ENCODE measurements at places on chromosomes 1 and 21. TPM values are rescaled to one million over a fixed set of nuclear protein-coding genes. Genes with fewer than 3 reads are reported as not detected.

DNA sequence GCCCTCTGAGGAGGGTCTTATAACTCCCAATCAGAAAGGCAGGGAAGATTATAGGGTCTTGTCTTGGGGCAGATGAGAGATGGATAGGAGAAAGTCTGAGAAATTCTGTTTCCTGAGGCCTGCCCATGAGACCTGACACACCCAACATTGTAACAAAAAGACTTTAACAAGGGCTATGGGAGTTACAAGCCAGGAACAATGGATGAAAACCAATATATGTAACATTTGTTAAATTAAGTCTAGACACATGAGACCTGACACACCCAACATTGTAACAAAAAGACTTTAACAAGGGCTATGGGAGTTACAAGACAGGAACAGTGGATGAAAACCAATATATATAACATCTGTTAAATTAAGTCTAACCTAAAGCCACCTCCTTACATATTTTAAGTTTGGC, 21.8 kb downstream of the NRDC start:
- no peak for DNase-seq

DNA sequence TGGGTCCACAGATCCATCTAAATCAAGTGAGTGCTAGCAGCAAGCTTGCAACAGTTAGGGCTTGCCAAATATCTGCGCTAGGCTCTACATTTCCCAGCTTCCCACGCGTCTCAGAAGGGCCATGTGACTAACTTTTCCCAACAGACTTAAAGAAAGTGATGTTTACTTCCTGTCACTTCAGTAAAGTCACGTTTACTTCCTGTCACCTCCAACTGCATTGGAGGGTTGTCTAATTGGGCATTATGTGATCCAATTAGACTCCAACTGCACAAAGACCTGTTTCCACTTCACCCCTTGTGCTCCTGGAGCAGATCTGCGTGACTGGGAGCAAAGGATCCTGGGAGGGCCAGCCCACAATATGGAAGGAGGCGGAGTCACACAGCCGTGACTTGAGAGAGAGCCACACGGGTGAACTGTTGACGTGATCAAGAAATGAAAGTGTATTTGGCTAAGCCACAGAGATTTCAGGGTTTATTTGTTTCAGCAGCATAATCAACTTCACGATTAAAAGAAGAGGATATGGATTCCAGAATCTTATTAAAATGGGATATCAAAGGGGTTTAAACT, 77.7 kb downstream of the CYYR1 start:
- no peak for DNase-seq

DNA sequence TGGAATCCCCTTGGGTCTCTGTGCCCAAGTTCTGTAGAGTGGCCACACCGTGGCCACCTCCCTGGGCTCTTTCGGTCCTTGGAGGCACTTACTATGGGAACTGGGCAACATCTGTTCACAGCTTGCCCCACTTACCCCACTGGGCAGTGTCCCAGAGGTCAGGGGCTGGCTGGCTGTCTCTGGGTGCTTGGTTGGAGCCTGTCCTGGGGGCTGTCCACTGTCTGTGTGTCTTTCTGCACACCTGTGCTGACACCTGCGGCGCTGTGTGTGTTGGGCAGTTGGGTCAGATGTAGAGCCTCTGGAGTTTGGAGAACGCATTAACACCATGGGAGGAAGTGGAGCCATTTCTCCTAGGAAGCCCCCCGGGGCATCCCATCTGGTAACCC, 1.3 kb upstream of the TMEM54 start:
- no peak for DNase-seq

GRCh38 chr1:183319606-183320005, 98.6 kb downstream of the NMNAT2 start:
- DNase-seq: no peak

DNA sequence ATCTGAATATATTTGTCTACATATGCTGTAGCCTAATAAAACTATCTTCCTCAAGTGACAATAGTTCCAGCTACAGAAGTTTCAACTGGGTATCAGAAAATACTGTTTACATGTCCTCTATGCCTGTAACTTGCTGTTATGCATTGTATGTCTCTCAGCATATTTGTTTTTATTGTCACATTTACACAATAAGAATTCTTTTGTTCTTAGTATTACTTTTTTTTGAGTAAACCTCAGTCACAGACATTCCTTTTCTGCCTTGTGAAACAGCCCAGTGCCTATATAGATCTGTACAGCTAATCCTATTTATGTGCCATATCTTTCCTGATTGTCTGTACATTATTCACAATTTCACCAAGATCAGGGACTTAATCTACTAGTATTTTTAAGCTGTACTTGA, 565.2 kb downstream of the NEGR1 start:
- no peak for DNase-seq

DNA sequence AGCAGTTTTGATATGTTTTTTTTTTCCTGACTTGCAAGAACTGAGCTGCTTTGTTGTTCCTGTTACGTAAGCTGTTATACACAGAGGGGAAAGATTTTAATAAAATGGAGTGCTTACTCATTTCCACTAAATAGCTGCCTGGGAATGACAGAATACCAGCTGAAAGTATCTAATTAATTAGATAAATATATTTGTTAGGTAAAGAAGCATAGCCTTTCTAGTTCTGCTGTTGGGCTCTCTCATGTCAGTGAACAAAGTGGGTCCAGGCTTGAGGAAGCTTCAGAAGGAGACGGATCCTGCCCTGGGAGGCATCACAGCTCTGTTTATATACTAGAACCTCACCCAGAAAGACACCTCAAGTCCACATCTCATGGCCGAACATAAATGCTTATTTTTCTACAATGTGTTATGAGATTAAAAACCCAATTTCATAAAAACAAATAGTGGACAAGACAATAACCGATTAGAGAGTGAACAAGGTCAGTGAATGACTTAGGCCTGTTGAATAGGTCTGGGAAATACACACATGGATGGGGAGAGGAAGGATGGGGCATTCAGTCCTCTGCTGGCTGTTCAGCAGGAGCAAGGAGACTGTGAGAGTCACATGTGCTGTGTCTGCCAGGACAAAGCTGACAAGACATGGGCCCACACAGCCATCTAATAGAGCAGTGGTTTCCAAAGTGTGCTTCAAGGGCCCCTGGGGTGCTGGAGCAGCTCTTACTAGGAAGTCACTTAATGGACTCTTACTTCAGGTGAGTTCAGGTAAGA, 20.6 kb downstream of the TRAF5 start:
- DNase-seq: no peak

- DNase-seq: no peak
Measured at GRCh38 chr1:54853096-54853792, 33.8 kb downstream of the DHCR24 start.

Gene TNFRSF1B
- total RNA-seq: 28.5 TPM

Gene ZMYND12
- total RNA-seq: 0.65 TPM
